ENCODE measurements at places on chromosomes 1 and 21. TPM values are rescaled to one million over a fixed set of nuclear protein-coding genes. Genes with fewer than 3 reads are reported as not detected.

KRTAP12-2 gene
- not detected for total RNA-seq

C1QA gene
- 0.26 TPM for total RNA-seq

KCNT2 gene
- 8.1 TPM for total RNA-seq

SAMD13 gene
- 1.3 TPM for total RNA-seq

KIF2C gene
- 9.2 TPM for total RNA-seq

LCE6A gene
- total RNA-seq = not detected

NMNAT1 gene
- total RNA-seq = 14.4 TPM

GRCh38 chr1:199298825-199299224 is 660.0 kb downstream of the PTPRC start:
- H3K4me1 ChIP-seq = no peaks in the 10 kb centered on the region
- DNase-seq = peak; percentile 72
- no peaks in the 10 kb centered on the region for H3K27me3 ChIP-seq
- H3K4me3 ChIP-seq = no peak overlapping the region
- no peaks in the 10 kb centered on the region for H3K36me3 ChIP-seq
- H3K27ac ChIP-seq = no peak overlapping the region

DNA sequence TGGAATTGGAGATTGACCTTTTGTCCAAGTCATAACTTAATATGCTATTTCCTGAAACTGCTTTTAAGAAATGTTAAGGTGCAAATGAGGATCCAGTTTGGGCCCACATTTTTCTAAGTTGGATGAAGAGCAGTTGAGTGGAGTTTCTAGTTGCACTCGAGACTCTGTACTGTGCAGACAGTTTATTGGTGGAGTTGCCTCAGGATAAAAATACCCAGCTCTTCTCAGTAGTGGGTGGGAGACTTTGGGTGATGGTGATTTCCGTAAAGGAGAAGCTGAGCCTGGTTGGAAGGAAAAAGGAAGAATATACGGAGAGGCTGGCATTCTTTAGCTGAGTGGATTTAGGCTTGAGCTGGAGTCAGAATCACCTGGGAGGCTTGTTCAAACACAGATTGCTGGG is 49.9 kb downstream of the CAMTA1 start:
- H3K27ac ChIP-seq = no peak overlapping the region
- DNase-seq = no peak
- H3K36me3 ChIP-seq = no peaks in the 10 kb centered on the region
- H3K4me3 ChIP-seq = no peak overlapping the region
- no peaks in the 10 kb centered on the region for H3K27me3 ChIP-seq
- H3K4me1 ChIP-seq = no peaks in the 10 kb centered on the region

- H3K36me3 ChIP-seq = no peaks in the 10 kb centered on the region
- H3K27me3 ChIP-seq = no peaks in the 10 kb centered on the region
- H3K4me3 ChIP-seq = no peak overlapping the region
- H3K27ac ChIP-seq = no peak overlapping the region
- no peaks in the 10 kb centered on the region for H3K4me1 ChIP-seq
Observed at GRCh38 chr1:98651116-98651632, 10.3 kb upstream of the SNX7 start.

DNA sequence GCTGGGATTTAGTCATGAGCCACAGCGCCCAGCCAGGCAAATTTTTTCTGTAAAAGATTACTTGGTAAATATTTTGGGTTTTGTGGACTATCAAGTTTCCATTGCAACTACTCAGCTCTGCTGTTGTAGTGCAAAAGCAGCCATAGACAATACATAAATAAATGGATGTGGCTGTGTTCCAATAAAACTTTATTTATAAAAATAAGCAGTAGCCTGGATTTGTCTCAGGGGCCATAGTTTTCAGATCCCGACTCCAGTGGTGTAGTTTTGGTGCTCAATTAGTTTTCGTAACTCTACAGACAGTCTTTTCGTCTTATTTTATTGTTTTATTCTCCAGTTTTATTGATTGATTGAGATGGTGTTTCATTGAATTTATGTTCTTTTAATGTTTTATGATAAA is 80.1 kb upstream of the IVNS1ABP start:
- no peaks in the 10 kb centered on the region for H3K4me1 ChIP-seq
- H3K4me3 ChIP-seq = no peak overlapping the region
- no peaks in the 10 kb centered on the region for H3K27me3 ChIP-seq
- DNase-seq = no peak

DNA sequence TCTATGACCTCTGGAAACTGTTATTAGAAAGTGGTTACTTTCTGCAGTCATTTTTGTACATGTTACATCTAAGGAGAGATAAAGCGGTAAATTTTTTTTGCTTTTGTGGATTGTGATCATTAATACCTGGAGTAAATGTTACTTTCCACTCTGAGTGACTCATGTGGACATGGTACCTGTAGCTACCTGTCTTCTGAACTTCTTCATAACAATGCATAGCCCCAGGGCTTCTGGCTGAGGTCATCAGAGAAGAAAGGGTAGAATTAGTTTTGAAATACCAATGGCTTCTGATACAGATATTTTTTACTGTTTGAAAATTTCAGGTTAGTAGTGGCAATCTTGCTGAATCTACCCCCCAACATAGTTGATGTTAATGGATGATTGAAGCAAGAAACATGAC is 489.3 kb downstream of the RWDD3 start:
- no peaks in the 10 kb centered on the region for H3K27me3 ChIP-seq
- no peak overlapping the region for H3K27ac ChIP-seq
- no peaks in the 10 kb centered on the region for H3K4me1 ChIP-seq
- no peak overlapping the region for H3K4me3 ChIP-seq
- no peaks in the 10 kb centered on the region for H3K36me3 ChIP-seq
- no peak for DNase-seq

DNA sequence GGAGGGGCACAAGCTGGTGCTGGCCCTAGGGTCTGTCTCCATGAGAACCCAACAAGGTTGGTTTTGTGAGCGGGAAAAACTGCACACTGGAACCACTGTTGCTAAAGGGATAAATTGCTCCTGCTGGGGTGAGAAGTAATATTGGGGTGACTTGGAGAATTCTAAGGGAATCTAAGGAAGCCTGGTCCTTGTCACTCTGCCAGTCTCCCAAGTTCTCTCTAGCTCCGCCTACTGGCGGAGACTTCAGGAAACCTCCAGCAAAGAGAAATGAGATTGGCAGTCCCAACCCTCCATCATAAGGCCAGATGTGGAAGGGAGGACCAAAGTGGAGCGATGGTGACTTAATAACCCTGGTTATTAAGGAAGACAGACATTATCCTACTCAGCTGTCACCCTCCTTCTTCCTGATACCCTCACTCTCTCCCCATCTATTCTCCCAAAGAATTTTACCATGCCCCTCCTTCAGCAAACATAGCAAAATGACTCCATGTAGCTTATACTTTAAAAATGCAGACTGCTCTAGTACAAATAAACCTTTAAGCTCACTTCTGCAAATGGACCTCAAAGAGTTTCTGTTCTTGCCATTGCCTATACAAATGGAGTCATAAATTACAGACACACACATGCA is 2.7 kb downstream of the LCE1F start:
- DNase-seq = no peak
- no peaks in the 10 kb centered on the region for H3K36me3 ChIP-seq
- no peaks in the 10 kb centered on the region for H3K4me1 ChIP-seq

- no peak overlapping the region for H3K27ac ChIP-seq
- H3K27me3 ChIP-seq = no peaks in the 10 kb centered on the region
- H3K4me1 ChIP-seq = no peaks in the 10 kb centered on the region
- H3K4me3 ChIP-seq = no peak overlapping the region
- peak; percentile 23 for DNase-seq
Observed at GRCh38 chr1:236083650-236084385, 18.9 kb upstream of the NID1 start.

Data from fibroblast of lung (primary cell).